ENCODE measurements at places on chromosomes 12 and 14.

DNA sequence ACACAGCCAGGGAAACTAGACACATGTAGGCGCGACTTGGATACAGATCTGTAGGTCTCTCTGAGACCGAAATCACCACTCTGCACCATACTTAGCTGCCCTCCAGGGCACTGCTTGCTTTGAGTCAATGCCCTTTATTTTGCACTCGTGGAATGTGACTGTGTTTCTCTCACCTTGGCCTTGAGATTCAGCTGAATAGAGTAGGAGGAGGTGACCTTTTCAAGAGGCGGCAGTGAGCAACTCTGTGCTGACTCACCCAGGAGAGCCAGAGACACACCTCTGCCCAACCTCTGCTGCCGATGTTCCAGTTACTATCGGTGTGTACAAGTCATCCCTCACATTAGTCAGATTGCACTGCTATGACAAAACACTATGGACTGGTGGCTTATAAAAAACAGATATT is 583.4 kb downstream of the VRK1 start:
- DNase-seq = no peak

DNA sequence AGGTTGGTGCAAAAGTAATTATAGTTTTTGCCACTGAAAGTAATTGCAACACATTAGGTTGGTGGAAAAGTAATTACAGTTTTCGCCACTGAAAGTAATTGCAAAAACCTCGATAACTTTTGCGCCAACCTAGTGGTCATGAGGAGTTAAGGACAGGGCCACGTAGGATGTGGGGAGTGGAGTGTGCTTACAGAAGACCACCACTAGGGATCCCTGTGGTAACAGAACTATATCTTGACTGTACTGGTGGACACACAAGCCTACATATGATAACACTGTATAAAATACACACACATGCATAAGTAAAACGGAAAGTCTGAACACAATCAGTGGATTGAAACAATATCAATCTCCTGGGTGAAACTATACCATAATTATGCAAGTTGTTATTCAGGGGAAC is 187.4 kb upstream of the ABCD2 start:
- DNase-seq = no peak

GRCh38 chr12:106020736-106021135 is 118.0 kb downstream of the NUAK1 start:
- DNase-seq = no peak

GRCh38 chr12:118044075-118044474 is 16.9 kb downstream of the WSB2 start:
- DNase-seq = no peak

DNA sequence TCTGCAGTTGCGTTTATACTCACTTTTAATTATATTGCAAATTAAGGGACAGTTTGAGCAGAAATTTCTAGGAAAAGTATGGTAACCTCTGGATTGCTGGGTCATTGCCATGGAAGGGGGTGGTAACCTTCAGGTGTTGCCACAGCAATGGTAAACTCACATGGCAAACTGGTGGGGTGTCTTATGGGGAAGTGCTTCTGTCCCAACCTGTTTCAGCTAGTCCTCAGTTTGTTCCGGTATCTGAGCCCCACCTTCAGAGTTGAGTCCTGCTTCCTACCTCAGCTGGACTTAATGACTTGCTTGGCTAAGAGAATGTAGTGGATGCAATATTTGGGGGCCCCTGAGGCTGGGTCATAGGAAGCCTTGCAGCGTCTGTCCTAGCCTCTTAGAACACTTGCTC is 7.3 kb upstream of the CLMN start:
- no peak for DNase-seq

DNA sequence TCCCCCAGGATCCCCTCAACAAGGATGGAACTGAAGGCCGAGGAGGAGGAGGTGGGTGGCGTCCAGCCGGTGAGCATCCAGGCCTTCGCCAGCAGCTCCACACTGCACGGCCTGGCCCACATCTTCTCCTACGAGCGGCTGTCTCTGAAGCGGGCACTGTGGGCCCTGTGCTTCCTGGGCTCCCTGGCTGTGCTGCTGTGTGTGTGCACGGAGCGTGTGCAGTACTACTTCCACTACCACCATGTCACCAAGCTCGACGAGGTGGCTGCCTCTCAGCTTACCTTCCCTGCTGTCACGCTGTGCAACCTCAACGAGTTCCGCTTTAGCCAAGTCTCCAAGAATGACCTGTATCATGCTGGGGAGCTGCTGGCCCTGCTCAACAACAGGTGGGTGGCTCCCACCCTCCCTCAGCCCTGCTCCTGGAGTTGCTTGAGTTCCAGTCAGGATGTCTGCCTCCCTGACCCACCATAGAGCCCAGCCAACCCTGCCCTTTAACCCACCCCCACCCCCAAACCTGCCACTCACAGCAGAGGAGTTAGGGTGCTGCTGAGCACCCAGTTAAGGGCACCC is 1.4 kb downstream of the ASIC1 start:
- DNase-seq = no peak

- DNase-seq = no peak
Measured at GRCh38 chr14:80213602-80214001, 2.3 kb upstream of the DIO2 start.

DNA sequence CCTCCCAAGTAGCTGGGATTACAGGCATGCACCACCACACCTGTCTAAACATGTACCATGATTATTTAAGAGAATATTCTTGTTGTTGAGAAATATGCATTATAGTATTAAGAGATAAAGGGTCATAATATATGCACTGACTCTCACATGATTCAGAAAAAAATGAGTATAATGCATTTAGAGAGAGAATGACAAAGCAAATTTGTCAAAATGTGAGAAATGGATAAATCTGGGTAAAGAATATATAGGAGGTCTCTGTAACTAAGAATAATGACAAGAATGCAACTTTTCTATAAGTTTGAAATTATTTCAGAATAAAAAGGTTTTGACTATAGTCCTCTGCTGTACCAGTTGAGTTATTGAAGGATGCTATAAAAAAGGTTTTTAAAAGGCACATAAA is 28.1 kb upstream of the ZNF740 start:
- DNase-seq = no peak

GRCh38 chr12:114935658-114936057 is 251.7 kb upstream of the TBX3 start:
- DNase-seq = no peak
